ENCODE measurements at places on chromosomes 1 and 21. TPM values are rescaled to one million over a fixed set of nuclear protein-coding genes. Genes with fewer than 3 reads are reported as not detected.

The SLC1A7 gene
- not detected for total RNA-seq

The PYHIN1 gene
- total RNA-seq: 0.17 TPM

The SYT11 gene
- total RNA-seq: 14.5 TPM

The NENF gene
- total RNA-seq: 63.1 TPM

The RIPK4 gene
- not detected for total RNA-seq

The FOXD2 gene
- total RNA-seq: 0.40 TPM

The AMY1B gene
- not detected for total RNA-seq

The OXCT2 gene
- total RNA-seq: 0.58 TPM

The DNAJC6 gene
- 2.9 TPM for total RNA-seq

The MIXL1 gene
- total RNA-seq: not detected

The HCN3 gene
- total RNA-seq: 1.8 TPM

The BARHL2 gene
- total RNA-seq: not detected

The RNU5D-1 gene
- total RNA-seq: not detected

The TMEM82 gene
- total RNA-seq: 0.11 TPM

The DIRAS3 gene
- total RNA-seq: 25.7 TPM

The GPX7 gene
- total RNA-seq: 32.4 TPM

The LPGAT1 gene
- total RNA-seq: 32.4 TPM

The SRM gene
- total RNA-seq: 71.1 TPM

The HFM1 gene
- 0.13 TPM for total RNA-seq

The PRRX1 gene
- 3.7 TPM for total RNA-seq

The RNF2 gene
- 12.5 TPM for total RNA-seq

The GUCA2A gene
- not detected for total RNA-seq

The TIAM1 gene
- 18.1 TPM for total RNA-seq

The RNU1-3 gene
- under 0.01 TPM for total RNA-seq

The S100A1 gene
- total RNA-seq: not detected

The TAS1R1 gene
- 1.2 TPM for total RNA-seq

The FCER1G gene
- total RNA-seq: 0.86 TPM

The ITSN1 gene
- total RNA-seq: 18.9 TPM

The LCE3E gene
- total RNA-seq: not detected

The CELF3 gene
- total RNA-seq: not detected

The ZSCAN20 gene
- 9.0 TPM for total RNA-seq

The ILDR2 gene
- total RNA-seq: 0.69 TPM

The FCN3 gene
- not detected for total RNA-seq

The DCDC2B gene
- not detected for total RNA-seq

The BCL2L15 gene
- 0.13 TPM for total RNA-seq

The TMPRSS2 gene
- not detected for total RNA-seq

The CADM3 gene
- 1.0 TPM for total RNA-seq

The CSDE1 gene
- total RNA-seq: 627 TPM

The TMEM53 gene
- total RNA-seq: 5.9 TPM

The XKR8 gene
- 6.5 TPM for total RNA-seq

The CHI3L1 gene
- total RNA-seq: not detected

The PLPP3 gene
- total RNA-seq: 49.5 TPM

The PDE9A gene
- not detected for total RNA-seq

The TBX19 gene
- total RNA-seq: 0.34 TPM

The ATAD3C gene
- total RNA-seq: not detected

The JAM2 gene
- 5.6 TPM for total RNA-seq

The ASAP3 gene
- total RNA-seq: 21.9 TPM

The OVAAL gene
- total RNA-seq: 0.11 TPM

The OR14K1 gene
- not detected for total RNA-seq

The CYYR1 gene
- 0.71 TPM for total RNA-seq

The S100A7A gene
- not detected for total RNA-seq

The PLCH2 gene
- 0.06 TPM for total RNA-seq

The KRTAP21-1 gene
- not detected for total RNA-seq

The SLC50A1 gene
- 24.7 TPM for total RNA-seq

The SUMO3 gene
- total RNA-seq: 129 TPM

The PADI1 gene
- total RNA-seq: 1.3 TPM

The BCAN gene
- total RNA-seq: not detected

The XCL2 gene
- total RNA-seq: not detected

The TLR5 gene
- total RNA-seq: 0.13 TPM
